ENCODE measurements at places on chromosomes 12 and 14.

DNA sequence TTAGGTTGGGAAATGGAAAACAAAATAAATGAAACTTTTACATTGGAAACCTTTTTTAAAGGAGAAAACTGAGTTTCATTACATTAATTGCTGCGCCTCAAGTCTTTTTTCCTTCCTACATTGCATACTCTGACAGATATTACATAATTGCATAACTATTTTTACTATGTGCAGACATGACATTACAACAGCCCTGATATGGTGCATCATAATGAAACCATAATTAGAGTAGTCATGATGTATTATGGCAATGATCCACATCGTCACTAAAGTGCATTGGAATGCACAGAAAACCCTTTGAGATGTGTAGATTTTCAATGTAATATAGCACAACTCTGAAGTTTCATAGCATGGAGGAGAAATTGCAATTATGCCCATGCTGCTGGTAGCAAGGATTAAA, 217.8 kb upstream of the NPAS3 start:
- DNase-seq: no peak

DNA sequence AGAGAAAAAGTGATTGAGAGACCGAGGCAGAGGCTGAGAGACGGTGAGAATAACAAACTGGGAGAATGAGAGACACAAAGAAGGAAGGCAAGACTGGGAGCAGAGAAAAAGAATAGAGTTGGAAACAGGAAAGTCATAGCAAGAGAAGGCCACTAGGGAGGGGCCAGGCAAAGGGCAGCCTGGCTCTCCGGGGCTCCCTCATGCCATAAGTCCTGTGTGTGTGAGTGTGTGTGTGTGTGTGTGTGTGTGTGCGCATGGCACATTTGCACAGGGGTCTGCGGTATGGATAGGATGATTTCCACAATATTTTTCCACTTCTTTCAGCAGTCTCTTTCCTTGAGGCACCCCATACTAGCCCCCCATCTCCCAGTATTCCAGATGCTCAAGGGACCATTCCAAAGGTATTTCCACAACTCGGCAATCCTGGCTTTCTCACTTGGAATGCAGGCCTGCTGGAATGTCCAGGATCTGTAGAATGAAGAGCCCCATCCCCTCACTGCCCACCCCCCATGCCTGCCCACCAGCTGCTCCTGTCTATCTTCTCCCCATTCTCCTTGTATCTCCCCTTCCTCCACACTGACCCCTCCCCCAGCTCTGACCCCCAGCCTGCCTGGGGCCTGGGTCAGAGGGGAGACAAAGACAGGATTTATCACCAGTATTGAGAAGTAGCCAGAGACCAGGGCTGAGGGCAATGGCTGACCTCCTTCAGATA, 9.0 kb downstream of the GPR84 start:
- DNase-seq: no peak

DNA sequence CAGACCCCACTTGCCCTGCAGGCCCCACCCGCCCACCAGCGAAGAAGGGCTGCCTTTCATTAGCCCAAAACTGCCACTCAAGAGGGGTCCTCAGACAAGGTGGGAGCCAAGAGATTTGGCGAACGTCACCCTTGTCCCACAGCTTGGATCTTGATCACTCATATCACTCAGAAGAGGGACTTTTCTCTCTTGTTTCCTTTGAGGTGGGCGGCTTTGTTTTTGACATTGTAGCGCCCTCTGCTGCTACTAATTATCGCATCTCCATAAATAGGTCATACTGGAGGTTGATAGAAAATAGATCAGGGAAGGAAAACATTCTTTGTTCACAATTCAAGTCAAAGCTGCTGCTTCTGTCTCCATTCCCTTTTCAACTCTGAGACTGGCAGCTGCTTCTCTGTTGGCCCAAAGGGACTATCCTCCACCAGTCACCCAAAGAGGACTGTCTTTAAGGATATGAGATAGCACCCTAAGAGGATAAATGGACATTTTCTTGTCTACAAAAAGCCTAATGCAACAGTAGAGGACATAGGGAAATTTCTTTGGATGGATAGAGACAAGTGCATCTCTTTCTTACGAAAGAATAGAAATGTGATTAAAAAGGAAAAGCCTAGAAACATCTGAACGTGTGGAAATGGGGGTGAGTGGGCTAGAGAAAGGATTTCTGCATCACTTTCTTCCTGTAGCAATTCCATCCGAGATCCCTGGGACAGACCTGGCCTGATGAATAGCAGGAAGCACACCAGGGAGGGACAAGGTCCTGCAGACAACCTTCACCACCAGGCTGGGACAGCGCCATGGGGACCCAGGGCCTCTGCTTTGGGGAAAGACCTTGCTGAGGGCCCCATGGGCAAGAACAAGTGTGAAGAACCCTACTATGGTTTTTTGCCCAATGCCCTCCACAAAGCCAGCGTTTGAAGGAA, 115.8 kb downstream of the DAD1 start:
- peak; percentile 93 for DNase-seq

DNA sequence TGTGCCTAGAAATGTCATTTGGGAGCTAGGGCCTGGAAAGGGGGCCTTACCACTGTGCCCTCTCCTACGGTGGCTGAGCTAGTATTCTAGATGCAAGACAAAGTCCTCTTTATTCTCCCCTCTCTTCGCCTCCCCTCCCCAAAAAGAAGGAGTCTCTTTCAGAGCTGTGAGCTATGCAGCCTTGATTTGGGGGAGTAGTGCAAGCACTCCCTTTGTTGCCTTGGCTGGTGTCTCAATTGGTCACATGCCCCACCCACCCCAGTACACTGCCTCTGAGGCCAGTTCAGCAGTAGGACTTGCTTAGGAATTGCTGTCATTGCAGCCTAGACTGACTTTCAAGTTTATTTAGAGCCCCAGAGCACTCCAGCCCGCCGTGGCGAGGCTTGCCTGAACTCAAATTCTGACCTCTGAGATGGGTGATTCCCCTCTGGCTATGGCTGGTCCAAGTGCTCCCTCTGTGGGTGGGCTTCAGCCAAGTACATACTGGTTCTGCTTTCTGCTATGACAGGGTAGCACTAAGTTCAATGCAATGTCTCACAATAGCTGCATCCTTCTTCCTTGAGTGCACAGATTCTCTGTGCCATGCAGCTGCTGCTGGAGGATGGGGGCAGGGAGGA, 37.0 kb upstream of the FBXO33 start:
- peak; percentile 74 for DNase-seq
